ENCODE measurements at places on chromosomes 7 and 10.

- no peak for DNase-seq
Measured at GRCh38 chr10:77622889-77623291, 14.7 kb downstream of the KCNMA1 start.

GRCh38 chr10:73979141-73979808, 18.6 kb upstream of the VCL start:
- DNase-seq: no peak

DNA sequence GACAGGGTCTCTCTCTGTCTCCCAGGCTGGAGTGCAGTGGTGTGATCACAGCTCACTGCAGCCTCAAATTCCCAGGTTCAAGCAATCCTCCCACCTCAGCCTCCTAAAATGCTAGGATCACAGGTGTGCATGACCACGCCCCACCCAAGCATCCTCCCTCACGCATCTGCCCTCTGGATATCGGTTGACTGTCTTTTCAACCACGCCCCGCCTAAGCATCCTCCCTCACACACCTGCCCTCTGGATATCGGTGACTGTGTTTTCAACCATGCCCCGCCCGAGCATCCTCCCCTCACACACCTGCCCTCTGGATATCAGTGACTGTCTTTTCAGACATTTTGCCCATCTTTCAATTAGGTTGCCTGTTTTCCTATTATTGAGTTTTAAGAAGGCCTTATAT, 140.5 kb downstream of the MAD1L1 start:
- no peak for DNase-seq

DNA sequence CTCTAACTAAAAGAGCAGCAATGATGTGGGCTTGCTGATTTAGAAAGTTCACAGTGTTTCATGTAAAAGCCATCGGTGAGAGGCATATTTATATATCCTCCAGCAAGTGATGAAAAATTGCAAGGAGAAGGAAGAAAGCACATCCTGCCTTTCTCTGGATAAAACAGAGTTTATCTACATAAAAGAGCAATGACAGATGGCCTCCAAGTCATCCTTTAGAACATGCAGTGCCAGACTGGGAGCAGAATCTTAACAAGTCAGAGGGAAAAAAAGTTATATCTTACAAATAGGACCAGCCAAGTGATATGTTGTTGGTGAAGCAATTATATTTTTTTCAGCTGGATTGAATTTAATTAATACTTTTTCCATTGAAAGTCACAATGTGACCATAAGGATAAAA, 253.8 kb upstream of the MGMT start:
- no peak for DNase-seq

GRCh38 chr7:104938741-104939390, 75.1 kb upstream of the KMT2E start:
- no peak for DNase-seq

DNA sequence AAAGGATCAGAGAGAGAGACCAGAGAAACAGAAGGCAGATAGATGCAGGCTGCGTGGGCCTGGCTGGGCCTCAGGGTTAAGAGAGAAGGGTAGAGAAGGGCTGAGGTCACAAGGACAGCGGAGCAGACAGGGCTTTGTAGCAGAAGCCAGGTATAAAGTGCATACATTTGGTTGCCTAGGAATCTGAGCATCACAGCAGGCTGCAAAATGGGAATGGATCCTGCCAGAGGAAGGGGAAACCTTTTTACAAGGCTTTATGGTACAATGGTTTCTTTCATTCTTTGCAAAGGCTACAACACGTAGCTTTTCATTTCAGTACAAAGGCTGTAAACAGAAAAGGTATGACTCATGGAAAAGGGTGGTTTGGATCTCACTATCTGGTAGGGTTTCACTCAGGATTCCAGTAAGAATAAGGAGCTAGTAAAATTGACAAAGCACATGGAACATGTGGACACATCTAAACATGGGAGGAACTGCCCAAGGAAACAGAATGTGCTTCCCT, 275.1 kb downstream of the DOCK4 start:
- DNase-seq: peak; percentile 83

- DNase-seq: peak; percentile 20
Measured at GRCh38 chr7:86911659-86912058, 147.8 kb downstream of the ELAPOR2 start.

- DNase-seq: no peak
Measured at GRCh38 chr10:50794490-50794889, 54.8 kb downstream of the ASAH2B start.

- no peak for DNase-seq
Measured at GRCh38 chr7:82435769-82436168, 7.8 kb downstream of the CACNA2D1 start.

All from iris pigment epithelial cell (primary cell).